GM18507 (cell line): ENCODE measurements at places on chromosomes 2 and 18.

GRCh38 chr2:23589739-23590138 is 204.8 kb downstream of the KLHL29 start:
- DNase-seq: no peak

- DNase-seq: no peak
These were observed 110.2 kb upstream of the NOSTRIN start for GRCh38 chr2:168692132-168692744.

DNA sequence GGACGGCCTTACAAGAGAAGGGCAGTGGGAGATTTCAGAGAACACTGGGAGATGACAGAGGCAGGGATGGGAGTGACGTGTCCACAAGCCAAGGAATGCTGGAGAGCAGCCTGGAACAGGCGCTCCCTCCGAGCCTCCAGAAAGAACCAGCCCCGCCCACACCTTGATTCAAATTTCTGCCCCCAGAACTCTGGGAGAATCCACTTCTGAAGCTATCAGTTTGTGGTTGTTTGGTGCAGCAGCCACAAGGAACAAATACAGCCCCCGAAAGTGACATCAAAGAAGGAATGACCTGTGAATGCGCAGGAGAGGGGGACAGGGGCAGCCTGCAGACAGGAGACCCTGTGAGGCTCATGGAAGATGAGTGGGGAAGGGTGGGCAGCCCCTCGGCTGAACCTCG is 67.3 kb downstream of the TWIST2 start:
- no peak for DNase-seq

GRCh38 chr2:217929272-217929671 is 73.5 kb downstream of the TNS1 start:
- DNase-seq: no peak

GRCh38 chr18:7958081-7958896 is 391.2 kb downstream of the PTPRM start:
- DNase-seq: no peak
